ENCODE measurements at places on chromosomes 1 and 21. TPM values are rescaled to one million over a fixed set of nuclear protein-coding genes. Genes with fewer than 3 reads are reported as not detected.

Gene C8B
- total RNA-seq: not detected

Gene PTPN7
- total RNA-seq: not detected

Gene LCK
- total RNA-seq: not detected

Gene FAM43B
- 5.9 TPM for total RNA-seq

Gene DISP3
- 0.31 TPM for total RNA-seq

Gene A3GALT2
- total RNA-seq: not detected

Gene TMOD4
- total RNA-seq: 0.34 TPM

Gene CDCA8
- total RNA-seq: 46.1 TPM

Gene BCL2L15
- 0.59 TPM for total RNA-seq

Gene OPRD1
- 0.05 TPM for total RNA-seq

Gene BRINP3
- total RNA-seq: not detected

Gene TLCD4
- 10.6 TPM for total RNA-seq

Gene VTCN1
- not detected for total RNA-seq

Gene FAM151A
- total RNA-seq: 0.05 TPM

Data from A549 treated with CORT108297 at 1 μM for 4 hours (cell line).